GM10248 (cell line): ENCODE measurements at places on chromosomes 13 and 19.
A peak's percentile ranks its signal among the peaks of the same experiment; 100 is the strongest.

GRCh38 chr13:27448308-27448707 lies 2.1 kb downstream of the MTIF3 start:
- DNase-seq: no peak

DNA sequence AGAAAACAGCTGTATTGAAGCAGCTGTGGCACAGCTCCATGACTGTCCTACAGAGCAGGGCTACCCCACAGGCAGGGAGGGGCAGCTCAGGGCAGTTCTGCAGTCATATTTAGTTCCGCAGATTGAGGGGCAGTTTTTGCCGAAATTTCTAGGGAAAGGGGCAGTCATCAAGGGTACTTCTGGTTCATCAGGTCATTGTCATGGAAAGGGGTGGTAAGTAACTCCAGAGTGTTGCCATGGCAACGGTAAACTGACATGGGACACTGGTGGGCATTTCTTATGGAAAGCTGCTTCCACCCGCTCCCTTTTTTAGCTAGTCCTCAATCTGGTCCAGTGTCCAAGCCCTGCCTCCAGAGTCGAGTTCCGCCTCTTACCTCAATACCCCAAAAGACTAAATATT lies 702.8 kb downstream of the LIG4 start:
- DNase-seq: no peak

DNA sequence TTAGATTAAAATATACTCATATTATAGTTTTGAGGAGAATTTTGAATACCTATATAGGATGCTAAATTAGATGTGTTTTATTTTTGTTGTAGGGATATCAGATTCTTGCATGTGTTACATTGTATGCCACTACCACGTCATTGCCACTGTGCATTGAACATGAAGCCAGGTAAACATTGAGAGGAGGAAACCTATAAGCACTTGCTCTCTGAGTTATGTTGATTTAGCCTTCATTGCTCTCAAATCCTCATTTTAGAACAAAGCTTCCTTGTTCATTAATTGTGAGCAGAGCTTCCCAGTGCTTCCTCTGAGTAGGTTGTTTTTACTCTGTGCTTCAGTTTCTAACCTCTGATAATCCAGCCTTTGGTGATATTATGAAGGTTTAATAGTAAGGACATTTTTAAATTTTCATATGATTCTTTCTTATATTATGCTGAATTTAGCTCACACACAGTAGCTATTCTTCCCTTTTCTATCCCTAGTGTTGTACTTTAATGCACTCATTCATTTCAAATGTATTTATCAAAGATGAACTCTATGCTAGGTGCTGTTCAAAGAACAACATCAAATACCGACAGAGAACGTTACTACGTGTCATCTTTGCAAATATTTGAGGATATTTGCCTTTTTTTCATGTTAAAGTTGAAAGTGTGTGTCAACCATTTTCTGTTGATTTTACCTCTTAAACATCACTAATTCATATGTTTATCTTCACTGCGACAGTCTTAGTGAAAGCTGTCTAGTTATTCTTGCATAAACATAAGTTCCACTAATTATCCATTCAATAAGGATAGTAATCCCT lies 1448.0 kb upstream of the MIR17HG start:
- DNase-seq: no peak

DNA sequence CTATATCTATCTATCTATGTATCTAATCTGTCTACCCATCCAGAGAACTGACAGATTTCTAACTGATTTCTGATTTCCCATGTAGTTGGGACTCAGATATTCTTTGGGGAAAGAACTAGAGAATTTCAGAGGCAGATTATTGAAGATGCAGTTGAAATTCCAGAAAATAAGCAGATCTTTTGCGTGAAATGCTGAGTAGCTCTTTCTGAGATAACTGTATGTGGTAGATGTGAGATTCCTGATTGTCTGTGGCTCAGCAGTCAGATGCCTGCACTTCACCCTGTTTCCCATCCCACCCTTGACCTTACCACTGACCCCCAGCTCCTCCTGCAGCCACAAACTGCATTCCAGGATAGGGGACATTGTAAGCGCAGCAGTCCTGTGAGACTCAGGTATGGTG lies 61.5 kb downstream of the DGKH start:
- no peak for DNase-seq

- DNase-seq: no peak
These were observed 187.8 kb upstream of the SPRY2 start for GRCh38 chr13:80528733-80529132.

GRCh38 chr19:28543244-28543776 lies 669.6 kb downstream of the UQCRFS1 start:
- no peak for DNase-seq

DNA sequence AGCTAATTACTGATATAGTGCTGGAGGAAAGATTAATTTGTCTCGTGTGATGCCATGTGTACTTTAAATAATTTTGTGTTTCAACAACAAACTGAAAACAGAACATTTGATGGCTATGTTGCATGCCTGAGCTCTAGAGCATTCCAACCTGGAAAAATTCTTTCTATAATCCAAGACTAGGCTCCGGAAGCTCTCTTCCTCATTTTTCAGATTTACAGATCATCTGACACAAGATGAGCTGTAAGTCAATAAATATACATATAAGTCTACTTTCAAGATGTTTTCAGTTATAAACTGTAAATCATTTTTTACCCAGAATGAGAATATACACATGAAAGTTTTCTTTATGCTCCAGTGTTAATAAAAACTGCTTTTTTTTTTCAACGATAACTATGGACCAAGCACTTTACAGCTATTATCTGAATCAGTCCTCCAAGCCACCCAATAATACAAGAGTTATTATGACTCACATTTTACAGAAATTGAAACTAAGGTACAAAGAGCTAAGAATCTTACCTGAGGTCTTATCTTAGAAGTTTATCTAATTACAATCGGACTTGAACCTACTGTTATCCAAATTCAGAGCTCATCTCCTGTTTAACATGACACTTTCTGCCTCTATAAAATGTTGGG lies 6.4 kb upstream of the FOXO1 start:
- DNase-seq: no peak

GRCh38 chr19:5308451-5309437 lies 31.9 kb downstream of the PTPRS start:
- DNase-seq: no peak

DNA sequence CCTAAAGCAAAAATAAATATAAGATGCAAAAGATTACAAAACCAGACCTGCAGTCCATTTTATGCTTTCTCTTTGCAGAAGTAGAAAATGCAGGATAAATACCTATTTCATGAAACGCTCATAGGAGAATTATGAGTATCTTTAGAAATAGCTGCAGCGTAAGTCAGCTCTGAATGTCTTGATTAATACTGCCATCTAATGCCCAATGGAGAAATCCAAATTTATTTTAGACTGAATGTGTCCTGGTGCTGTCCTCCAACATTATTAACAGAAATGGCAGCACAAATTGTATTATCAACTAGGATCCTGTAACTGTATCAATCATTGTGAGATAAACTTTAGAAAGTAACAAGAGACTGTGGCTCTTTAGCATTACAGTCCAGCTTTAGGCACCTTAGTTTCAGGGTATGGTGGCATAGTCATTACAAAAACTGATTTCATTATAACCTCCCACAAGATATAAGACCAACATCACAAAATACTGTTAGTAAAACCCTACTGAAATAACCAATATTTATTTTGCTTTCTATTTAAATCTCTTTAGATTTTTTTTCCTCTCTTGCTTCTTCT lies 162.1 kb upstream of the MIR17HG start:
- no peak for DNase-seq

DNA sequence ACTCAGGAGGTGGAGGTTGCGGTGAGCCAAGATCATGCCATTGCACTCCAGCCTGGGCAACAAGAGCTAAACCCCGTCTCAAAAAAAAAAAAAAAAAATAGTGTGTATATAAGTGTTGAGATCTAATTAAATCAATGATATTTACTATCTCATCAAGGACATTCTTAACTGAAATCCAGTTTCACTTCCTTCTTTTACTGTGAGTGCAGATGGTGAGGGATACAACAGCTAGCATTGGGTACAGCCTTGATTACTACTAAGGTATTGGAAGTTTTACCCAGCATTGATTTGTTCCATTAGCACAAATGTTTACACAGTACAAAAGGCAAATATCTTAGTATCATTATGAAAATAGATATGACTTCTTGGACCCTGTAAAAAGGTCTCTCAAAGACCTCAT lies 546.6 kb downstream of the KCTD12 start:
- DNase-seq: no peak

DNA sequence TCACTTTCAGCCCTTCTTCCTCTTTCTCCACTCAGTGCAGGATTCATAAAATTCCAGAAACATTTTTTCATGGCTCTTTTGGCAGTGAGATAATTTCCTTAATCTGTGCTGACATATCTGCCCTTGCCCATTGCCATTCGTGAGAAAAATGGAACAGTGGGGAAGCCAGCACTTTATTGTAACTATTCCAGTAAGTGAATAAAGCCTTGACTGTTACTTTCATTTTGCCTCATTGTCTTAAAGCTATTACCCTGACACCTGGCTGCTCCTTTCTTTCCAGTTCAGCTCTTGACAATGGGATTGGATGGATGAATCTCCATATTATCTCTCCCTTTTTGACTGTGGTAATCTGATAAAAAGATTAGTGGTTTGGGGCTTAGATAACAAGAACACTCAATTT lies 1068.1 kb upstream of the PCDH20 start:
- DNase-seq: no peak

GRCh38 chr13:76635232-76636230 lies 250.7 kb downstream of the KCTD12 start:
- DNase-seq: no peak

DNA sequence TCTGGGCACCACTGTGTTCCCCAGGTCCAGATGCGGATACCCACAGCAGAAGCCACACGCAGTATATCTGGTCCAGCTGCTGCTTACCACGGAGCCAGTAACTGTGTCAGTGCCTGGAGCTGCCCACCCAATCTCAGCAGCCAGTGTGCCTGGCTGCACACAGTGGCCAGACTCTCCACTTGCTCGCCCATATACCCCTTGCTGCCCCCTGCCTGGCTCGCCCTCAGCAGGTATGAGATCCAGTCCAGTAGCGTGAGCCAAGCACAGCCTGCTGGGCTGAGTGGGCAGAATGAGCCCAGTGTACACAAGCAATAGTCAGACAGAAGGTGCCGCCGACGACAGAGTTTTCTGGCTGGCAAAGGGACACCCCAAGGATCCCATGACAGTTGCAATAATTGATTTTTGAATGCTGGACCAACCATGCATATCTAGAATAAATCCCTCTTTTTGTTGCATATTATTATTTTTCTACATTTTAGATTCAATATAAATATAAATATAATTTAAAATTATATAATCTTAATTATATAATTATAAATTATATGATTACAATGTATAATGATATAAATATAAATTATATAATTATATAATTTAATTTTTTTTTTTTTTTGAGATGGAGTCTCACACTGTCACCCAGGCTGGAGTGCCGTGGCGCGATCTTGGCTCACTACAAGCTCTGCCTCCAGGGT lies 918.8 kb upstream of the MIR17HG start:
- DNase-seq: no peak

DNA sequence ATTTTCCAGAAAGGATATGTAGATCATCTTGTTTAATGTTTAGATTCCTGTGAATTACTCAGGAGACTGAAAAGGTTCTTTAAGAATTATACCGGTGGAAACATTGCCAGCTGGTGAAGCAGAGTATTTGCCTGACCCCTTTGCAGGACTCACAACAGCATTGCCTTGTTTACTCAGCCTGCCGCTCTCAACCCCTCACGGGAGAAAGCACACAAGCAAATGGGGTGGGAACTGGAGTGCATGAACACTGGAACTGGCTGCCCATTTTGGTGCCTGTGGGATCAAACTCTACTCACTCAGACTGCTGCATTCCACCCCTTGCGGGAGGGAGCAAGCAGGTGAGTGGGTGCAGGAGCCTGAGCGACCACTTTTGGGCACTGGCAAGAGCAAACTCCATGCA lies 804.7 kb upstream of the SLITRK1 start:
- DNase-seq: no peak

GRCh38 chr19:8664671-8665057 lies 33.9 kb downstream of the ACTL9 start:
- no peak for DNase-seq

GRCh38 chr19:52662631-52663030 lies 24.5 kb upstream of the ZNF83 start:
- no peak for DNase-seq

DNA sequence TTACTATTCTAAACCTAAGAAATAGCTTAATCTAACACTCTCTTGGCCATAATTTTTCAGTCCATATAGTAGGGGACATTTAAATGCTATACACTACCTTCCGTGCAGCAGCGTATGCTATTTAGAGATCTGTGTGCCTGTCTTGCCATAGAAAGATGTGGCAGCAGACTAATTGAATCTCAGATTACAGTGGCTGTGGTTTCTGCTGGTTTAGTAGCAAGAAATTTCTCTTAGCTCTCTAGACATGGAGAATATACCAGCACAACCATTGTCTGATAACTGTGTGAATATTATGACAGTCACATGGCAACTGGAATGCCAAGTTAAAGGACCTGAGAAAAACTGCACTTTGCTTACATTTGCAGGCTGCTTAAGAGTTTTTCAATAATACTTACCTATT lies 672.4 kb upstream of the MIR17HG start:
- DNase-seq: no peak

DNA sequence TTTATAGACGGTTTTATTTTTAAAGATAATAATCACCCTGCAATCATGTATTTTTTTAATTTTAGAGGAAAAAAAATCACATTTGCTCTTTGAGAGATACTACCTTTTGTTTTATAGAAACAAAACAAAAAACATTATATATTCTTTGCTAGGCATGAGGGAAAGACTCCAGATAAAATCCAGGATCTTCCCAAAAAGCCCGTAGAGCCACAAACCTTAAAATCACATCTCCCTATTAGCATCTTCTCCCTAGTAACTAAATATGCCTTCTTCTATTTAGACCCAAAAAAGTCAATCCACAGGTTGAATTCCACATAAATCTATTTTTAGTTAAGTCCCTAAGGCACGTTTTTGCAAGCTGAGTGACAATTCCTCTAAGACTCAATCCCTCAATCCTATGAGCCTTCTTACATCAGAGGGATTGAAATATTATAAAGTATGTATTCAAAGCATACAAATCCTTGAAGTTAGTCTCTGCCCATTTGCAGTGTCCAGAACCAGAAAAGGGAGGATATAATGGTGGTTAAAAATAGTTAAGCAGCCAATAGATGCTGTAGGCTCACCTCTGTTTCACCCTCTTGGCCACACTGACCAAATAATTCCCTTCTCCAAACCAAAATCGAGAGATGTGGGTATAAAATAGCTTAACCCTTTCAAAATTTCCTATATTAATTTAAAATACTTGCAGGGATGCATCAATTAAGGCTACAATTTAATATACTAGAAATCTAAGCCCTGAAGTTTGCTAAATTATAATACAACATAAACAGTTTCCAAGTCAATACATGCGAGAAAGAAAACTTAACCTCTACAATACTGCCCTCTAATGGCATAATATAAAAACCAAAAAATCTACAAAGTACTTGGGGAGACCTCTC lies 64.0 kb downstream of the SERP2 start:
- peak; percentile 48 for DNase-seq
